ENCODE measurements at places on chromosomes 3 and 15.

GRCh38 chr3:53843195-53844177 lies 2.7 kb downstream of the CHDH start:
- DNase-seq: peak; percentile 61

GRCh38 chr3:176789947-176790346 lies 407.3 kb downstream of the TBL1XR1 start:
- DNase-seq: no peak

DNA sequence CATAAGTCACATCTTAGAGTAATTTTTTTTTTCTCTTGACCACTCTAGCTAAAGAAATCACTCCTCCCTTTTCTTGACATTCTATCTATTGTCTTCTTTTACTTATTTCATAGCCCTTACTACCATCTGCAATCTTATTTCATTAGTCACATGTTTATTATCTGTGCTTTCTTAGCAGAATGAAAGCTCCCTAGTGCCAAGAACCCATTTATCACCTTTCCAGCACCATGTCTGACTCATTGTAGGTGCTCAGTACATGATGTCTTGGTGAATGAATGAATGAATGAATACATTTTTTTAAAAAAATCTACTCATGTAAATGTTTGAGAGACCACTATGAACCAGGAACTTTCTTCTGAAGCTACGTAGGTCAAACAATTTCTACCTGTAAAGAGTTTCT lies 157.2 kb downstream of the CADPS start:
- no peak for DNase-seq

GRCh38 chr3:45043728-45044299 lies 17.7 kb downstream of the CLEC3B start:
- DNase-seq: no peak

- no peak for DNase-seq
Measured at GRCh38 chr3:1139071-1139470, 46.2 kb downstream of the CNTN6 start.

Measured in GM10248 (cell line).